ENCODE measurements at places on chromosomes 1 and 21.

- no peak overlapping the region for H3K4me3 ChIP-seq
- H3K4me1 ChIP-seq = no peaks in the 10 kb centered on the region
- H3K27me3 ChIP-seq = peaks cover 57% of the 10 kb centered on the region
- no peak overlapping the region for H3K27ac ChIP-seq
- no peaks in the 10 kb centered on the region for H3K36me3 ChIP-seq
Measured at GRCh38 chr1:30691480-30691879, 31.9 kb downstream of the MATN1 start.

GRCh38 chr1:203555511-203556046 lies 61.6 kb downstream of the OPTC start:
- no peaks in the 10 kb centered on the region for H3K36me3 ChIP-seq
- peak overlapping the region; percentile 78 for H3K27ac ChIP-seq
- H3K4me1 ChIP-seq = peaks cover 34% of the 10 kb centered on the region
- DNase-seq = no peak
- H3K4me3 ChIP-seq = no peak overlapping the region

DNA sequence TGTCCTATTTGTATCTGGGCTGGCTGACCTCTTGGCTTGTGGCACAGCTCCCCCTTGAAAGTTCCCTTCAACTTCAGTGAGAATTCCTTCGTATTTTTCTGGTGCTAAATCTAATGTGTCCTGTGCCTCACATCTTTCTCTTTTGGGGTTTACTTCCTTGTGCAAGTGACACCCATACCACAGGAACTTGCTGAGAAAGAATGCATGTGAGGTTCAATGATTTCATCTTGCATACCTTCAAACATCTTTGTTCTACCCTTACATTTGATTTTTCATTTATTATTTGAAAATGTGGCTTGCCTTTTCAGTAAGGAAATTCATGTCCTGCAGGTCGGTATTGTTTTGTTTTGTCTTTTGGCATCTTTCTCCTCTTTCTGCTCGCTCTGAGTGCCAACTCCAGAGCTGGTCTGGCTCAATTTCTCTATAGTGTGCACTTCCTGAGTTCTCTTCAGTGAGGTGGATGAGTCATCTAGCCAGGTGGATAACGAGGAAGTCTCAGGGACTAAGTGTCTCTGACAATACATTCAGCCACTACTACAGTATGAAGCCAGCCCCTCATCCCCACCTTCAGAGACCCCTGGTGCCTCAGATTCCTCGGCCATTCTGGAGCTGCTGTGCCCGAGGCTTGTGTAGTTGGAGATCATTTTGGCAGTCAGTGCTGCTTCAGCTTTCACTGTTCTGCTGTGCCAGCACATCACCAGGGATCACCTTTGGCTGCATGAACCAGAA lies 59.5 kb downstream of the RIPK4 start:
- peak overlapping the region; percentile 89 for H3K27ac ChIP-seq
- no peak overlapping the region for H3K4me3 ChIP-seq
- H3K27me3 ChIP-seq = no peaks in the 10 kb centered on the region

DNA sequence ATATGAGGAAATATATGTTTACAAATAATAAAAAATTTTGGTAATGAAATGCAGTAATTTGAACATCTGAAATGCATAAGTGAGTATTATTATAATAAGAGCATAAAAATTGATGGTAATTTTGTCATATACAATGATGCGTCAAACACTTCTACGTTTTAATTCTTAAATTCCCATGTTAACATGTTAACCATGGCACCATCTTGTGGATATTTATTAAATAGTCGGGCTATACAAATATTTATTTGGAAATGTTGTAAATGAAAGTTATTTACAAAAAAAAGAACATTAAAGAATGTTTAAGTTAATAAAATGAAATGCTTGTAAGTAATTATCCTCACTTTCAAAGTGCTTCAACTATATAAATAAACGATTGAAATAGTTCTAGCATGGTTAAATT lies 57.2 kb upstream of the C1orf185 start:
- DNase-seq = no peak
- H3K4me1 ChIP-seq = no peaks in the 10 kb centered on the region
- H3K36me3 ChIP-seq = no peaks in the 10 kb centered on the region
- H3K27ac ChIP-seq = no peak overlapping the region
- H3K27me3 ChIP-seq = no peaks in the 10 kb centered on the region

DNA sequence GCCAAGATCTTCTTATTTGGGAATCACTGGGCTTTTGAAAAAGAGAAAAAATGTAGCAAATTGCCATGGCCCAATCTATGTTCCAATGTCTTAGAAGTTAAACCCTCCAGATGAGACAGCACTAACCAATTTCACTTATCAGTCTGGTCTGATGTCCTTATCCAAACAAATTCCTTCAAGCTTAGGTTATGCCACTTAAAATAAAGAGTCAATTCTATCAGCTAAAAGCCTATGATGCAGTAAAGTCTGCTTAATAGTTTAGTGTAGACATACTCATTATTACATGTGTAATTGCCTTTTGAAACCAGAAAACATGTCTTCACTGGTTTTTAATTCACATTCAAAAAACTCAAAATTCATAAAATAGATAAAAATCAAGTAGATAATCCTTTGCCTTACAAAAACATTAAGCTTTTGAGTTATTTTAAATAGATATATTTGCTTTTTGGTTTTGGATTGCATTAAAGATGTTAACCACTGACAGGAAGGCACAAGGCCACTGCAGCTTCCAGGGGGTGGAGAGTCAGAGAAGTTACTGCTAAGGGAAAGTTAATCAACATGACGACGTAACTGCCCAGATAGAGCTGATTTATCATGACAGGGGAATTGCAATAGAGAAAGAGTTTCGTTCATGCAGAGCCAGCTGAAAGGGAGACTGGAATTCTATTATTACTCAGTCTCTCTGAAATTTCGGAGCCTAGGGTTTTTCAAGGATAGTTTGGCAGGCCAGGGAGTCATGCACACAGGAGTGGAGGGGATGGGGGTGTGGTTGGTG lies 106.1 kb downstream of the MAP3K21 start:
- H3K27ac ChIP-seq = no peak overlapping the region
- no peak overlapping the region for H3K4me3 ChIP-seq
- no peaks in the 10 kb centered on the region for H3K4me1 ChIP-seq
- peaks cover 23% of the 10 kb centered on the region for H3K27me3 ChIP-seq
- no peak for DNase-seq

- no peak overlapping the region for H3K27ac ChIP-seq
- no peaks in the 10 kb centered on the region for H3K36me3 ChIP-seq
- no peak for DNase-seq
- no peaks in the 10 kb centered on the region for H3K27me3 ChIP-seq
Measured at GRCh38 chr21:29378832-29379231, 80.1 kb downstream of the BACH1 start.

DNA sequence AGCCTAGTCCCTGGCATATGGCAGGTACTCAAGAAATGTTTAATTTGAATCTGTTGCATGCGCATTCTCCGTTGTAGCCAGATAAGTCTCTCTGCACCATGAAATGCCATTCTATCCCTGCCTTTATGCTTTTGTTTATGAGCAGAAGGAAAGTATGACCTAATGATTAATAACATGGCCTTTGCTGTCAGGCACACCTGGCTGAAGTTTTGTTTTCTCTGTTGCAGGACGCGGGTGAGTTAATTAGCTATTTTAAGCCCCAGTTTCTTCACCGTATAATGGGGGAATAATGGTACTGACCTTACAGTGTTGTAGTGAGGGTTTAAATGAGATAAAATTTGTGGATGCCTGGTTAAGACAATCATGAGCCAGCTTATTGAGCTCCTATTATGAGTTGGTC lies 87.7 kb downstream of the ST6GALNAC3 start:
- no peak overlapping the region for H3K4me3 ChIP-seq
- H3K27me3 ChIP-seq = no peaks in the 10 kb centered on the region
- no peaks in the 10 kb centered on the region for H3K4me1 ChIP-seq
- no peaks in the 10 kb centered on the region for H3K36me3 ChIP-seq
- H3K27ac ChIP-seq = no peak overlapping the region
